ENCODE measurements at places on chromosomes 3 and 15.

GRCh38 chr3:11553436-11554235 lies 90.1 kb downstream of the VGLL4 start:
- no peak overlapping the region for H3K27ac ChIP-seq
- H3K4me1 ChIP-seq: no peaks in the 10 kb centered on the region
- H3K27me3 ChIP-seq: no peaks in the 10 kb centered on the region
- no peak for DNase-seq
- peaks cover 40% of the 10 kb centered on the region for H3K36me3 ChIP-seq

- H3K27me3 ChIP-seq: no peaks in the 10 kb centered on the region
- no peak for DNase-seq
- no peak overlapping the region for H3K4me3 ChIP-seq
Observed at GRCh38 chr3:175432376-175433025, 573.4 kb downstream of the NAALADL2 start.

GRCh38 chr3:127342735-127343134 lies 54.9 kb upstream of the PRR20G start:
- no peak overlapping the region for H3K27ac ChIP-seq
- no peak overlapping the region for H3K4me3 ChIP-seq
- no peaks in the 10 kb centered on the region for H3K36me3 ChIP-seq
- no peaks in the 10 kb centered on the region for H3K27me3 ChIP-seq
- DNase-seq: peak; percentile 64

GRCh38 chr15:85470563-85471271 lies 90.3 kb downstream of the AKAP13 start:
- H3K4me3 ChIP-seq: no peak overlapping the region
- no peaks in the 10 kb centered on the region for H3K27me3 ChIP-seq
- no peak for DNase-seq
- H3K4me1 ChIP-seq: peaks cover 3% of the 10 kb centered on the region
- no peak overlapping the region for H3K27ac ChIP-seq

- DNase-seq: no peak
- no peaks in the 10 kb centered on the region for H3K27me3 ChIP-seq
- H3K27ac ChIP-seq: no peak overlapping the region
- peak overlapping the region; percentile 38 for H3K4me3 ChIP-seq
- 0 out of 2 replicates have a peak, but pooled peaks cover 2% of the 10 kb centered on the region for H3K4me1 ChIP-seq
- peaks cover 26% of the 10 kb centered on the region for H3K36me3 ChIP-seq
Observed at GRCh38 chr3:48402281-48402732, 27.6 kb downstream of the PLXNB1 start.

DNA sequence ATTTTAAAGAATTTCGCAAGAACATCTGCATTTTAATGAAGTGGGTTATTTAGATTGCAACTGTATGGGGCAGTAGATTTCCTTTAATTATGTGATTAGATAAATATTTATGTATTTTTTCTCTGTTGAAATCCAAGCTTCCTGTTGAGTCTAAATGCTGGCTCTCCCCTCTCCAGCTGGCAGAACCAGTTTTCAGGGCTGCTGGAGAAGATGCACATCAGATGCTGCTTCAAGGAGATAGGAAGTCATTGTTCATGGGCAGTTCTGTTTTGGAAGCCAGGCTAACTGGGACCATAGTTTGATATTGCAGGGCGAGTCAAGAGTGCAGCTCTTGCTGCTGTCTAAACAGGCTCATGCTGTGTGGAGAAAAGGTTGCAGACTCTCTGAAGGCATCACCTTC lies 97.4 kb downstream of the SLC9A9 start:
- H3K27ac ChIP-seq: no peak overlapping the region
- DNase-seq: no peak
- no peak overlapping the region for H3K4me3 ChIP-seq
- no peaks in the 10 kb centered on the region for H3K36me3 ChIP-seq

DNA sequence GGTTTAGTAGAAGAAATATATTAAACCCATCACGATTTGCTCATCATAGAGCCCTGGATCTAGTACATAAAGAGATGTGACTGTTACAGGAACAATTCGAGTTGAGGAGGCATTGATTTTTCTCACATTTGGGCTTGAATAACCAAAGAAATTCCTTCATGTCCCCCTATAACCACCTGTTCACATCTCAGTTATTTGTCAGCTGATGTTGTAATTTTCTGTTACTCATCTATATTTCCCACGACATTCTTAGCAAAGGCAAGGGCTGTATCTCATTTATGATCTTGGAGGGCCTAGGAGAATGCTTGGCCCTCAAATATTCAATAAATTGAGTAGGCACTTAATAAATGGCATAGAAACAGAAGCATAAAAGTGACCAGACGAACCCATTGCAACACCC lies 36.4 kb upstream of the GYG1 start:
- no peak overlapping the region for H3K4me3 ChIP-seq
- H3K27ac ChIP-seq: no peak overlapping the region
- H3K4me1 ChIP-seq: no peaks in the 10 kb centered on the region
- DNase-seq: no peak
- H3K27me3 ChIP-seq: no peaks in the 10 kb centered on the region
- H3K36me3 ChIP-seq: no peaks in the 10 kb centered on the region

GRCh38 chr3:11037976-11038375 lies 45.4 kb downstream of the SLC6A1 start:
- no peaks in the 10 kb centered on the region for H3K27me3 ChIP-seq
- H3K4me3 ChIP-seq: no peak overlapping the region
- H3K4me1 ChIP-seq: no peaks in the 10 kb centered on the region

DNA sequence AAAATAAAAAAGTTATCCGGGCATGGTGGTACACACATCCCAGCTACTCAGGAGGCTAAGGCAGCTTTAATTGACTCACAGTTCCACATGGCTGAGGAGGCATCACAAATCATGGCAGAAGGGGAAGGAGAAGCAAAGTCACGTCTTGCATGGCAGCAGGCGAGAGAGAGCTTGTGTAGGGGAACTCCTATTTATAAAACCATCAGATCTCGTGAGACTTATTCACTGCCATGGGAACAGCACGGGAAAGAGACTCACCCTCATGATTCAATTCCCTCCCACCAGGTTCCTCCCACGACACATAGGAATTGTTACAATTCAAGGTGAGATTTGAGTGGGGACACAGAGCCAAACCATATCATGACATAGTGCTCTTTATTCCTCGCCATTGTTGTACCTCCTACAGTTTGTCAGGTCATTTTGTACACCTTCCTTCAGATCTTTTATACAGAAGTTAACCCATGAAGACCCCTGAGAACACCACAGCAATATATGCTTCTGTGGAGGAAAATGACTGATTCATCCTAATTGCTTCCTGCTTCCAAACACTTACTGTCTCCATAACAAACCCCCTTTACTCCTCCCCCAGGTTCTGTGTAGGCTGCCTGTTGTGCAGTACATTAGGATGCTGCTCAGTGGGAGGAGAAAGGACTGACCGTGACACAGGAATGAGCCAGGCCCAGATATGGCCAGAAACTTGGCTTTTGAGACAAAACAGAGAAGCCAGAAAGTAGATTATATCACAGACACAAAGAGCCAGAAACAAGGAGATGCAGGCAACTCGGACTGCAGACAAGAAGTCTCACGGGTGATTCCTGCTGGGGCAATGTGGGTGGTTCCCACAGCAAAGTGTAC lies 67.9 kb upstream of the HEG1 start:
- no peak overlapping the region for H3K27ac ChIP-seq
- DNase-seq: no peak
- H3K27me3 ChIP-seq: no peaks in the 10 kb centered on the region
- H3K36me3 ChIP-seq: no peaks in the 10 kb centered on the region

- no peaks in the 10 kb centered on the region for H3K27me3 ChIP-seq
- DNase-seq: no peak
- H3K4me1 ChIP-seq: peaks cover 2% of the 10 kb centered on the region
Observed at GRCh38 chr3:78792212-78792611, 975.6 kb downstream of the ROBO1 start.
